SHP77 (cell line): ENCODE measurements at places on chromosomes 1 and 21.

GRCh38 chr21:36260802-36261201 lies 59.2 kb upstream of the MORC3 start:
- no peak for DNase-seq

- peak; percentile 17 for DNase-seq
These were observed 19.6 kb upstream of the ZNF648 start for GRCh38 chr1:182080955-182081582.

DNA sequence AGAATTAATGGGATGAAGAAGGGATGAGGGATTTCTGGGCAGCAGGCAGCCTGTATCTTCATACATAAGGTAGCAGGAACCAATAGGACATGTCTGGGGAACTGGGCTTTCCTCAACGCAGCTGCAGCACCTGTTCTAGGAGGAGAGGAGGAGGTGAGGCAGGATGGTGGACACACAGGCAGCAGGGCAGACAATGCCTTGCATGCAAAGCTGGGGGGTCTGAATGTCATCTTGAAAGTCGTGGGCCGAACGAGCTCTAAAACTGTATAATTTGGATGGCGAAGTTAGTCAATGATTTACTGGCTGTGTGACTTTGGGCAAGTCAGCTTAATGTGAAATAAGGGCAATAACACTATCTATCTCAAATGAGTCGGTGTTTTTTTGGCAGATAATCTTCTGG lies 124.4 kb downstream of the BEND5 start:
- no peak for DNase-seq

DNA sequence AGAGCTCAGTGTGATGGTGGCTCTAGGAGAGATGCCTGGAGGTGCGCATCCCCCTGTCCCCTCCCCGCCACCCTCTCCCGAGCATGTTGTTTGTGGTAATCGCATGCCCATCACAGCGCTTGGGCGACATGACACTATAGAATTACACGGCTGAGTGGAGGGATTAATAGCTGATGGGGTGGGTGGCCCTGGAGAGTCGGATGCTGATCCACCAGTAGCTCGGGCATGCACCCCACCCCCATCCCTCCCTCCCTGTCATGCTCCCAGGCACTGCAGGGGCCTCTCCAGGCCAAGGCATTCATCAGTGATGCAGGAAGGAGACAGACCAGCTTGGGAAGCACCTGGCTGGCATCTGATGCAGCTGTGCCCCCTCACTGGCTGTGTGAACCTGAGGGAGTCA lies 159.0 kb upstream of the IGSF21 start:
- DNase-seq: no peak

DNA sequence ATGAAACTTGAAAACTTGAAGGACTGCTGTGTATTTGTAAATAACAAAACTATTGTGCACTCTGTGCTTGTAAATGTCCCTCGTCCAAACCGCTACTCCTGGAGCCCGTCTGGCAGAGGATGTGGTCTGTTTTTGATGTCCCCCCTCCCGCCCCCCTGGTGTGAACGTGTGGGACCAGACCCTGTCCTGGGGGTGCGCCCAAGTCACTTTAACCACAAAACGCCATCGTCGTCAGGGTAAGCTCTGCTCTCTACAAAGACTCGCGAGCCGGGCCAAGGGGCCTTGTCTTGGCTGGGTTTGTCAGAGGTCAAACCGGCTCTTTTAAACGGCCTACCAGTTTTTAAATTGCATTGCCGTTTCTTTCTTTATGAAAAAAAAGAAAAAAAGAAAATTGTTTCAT lies 87.4 kb upstream of the TMEM51 start:
- DNase-seq: no peak

DNA sequence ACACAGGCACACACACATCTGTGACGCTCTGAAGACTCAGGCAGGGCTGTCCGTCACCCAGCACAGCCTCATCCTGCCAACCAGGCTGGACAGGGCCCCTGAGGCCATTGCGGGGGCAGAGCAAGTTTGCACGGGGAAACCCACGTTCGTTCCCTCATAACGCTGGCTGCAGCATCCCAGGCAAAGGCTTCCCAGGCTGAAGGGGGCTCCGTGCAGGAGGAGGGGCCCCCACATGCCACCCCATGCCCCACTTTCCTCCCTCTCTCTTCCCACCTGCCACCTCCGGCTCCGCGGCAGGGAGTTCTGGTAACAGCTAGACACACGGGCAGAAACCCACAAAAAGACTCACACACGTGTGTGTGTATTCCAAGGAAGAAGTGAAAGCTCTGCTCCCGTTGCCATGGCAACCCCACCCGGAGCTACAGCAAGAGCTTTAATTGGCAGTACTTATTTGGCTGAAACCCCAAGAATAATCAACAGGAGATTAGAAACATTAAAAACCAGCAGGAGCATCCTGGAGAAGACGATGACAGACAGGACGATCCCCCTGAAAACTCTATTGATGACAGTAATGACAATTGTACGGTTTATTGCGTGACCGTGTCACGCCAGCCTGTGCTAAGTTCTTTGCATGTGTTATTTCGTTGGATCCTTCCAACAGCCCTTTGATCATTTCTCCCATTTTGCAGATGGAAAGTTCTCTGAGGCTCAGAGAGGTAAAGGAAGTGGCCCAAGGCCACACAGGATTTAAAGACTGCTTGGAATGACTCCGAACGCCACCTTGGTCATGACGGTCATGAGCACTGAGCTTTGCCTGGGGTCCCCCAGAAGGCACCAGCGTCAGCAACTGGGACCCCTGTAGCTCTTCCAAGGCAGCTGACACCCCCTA lies 247.1 kb downstream of the NPHP4 start:
- DNase-seq: no peak

- no peak for DNase-seq
These were observed 93.0 kb downstream of the SPATA46 start for GRCh38 chr1:162283657-162284056.

GRCh38 chr1:178030467-178030866 lies 60.6 kb upstream of the SEC16B start:
- no peak for DNase-seq

- no peak for DNase-seq
These were observed 50.3 kb downstream of the CAPN9 start for GRCh38 chr1:230797376-230797920.

DNA sequence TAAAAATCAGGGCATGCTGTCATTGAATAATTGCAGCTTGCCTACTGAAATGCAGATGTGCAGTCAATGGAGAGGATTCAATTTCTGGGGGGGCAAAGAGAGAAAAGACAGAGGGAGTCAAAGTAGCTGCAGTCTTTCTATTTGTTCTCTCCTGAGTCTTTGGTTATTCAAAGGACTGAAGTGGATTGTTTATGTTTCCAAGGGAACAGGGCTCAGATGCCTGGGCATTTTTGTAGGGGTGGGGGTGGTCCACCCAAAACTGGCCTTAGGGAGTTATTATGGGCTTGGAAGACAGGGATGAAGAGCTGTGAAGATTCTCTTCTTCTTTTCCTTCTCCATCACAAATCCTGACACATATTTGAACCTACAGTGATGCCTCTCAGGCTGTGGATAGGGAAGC lies 408.8 kb upstream of the DAB1 start:
- no peak for DNase-seq

DNA sequence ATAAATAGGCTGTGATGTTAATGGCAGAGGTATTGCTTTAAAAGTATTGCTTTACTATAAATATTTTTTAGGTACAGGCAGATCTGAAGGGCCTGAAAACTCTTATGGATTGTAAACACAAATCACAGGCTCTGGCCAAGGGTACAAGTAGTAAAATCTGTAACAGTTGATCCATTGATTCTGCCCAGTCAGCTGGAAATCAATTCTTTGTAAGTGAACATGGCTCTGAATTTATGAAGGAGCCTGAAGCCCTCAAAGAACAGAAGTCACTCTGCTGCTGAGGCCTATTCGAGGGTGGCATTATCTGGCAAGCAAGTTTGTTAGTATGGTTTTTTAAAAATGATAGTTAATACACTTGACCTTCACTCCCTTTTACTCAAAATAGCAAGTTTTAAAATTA lies 834.0 kb upstream of the TMPRSS15 start:
- DNase-seq: no peak

GRCh38 chr1:15174615-15174983 lies 21.1 kb downstream of the TMEM51 start:
- DNase-seq: no peak

DNA sequence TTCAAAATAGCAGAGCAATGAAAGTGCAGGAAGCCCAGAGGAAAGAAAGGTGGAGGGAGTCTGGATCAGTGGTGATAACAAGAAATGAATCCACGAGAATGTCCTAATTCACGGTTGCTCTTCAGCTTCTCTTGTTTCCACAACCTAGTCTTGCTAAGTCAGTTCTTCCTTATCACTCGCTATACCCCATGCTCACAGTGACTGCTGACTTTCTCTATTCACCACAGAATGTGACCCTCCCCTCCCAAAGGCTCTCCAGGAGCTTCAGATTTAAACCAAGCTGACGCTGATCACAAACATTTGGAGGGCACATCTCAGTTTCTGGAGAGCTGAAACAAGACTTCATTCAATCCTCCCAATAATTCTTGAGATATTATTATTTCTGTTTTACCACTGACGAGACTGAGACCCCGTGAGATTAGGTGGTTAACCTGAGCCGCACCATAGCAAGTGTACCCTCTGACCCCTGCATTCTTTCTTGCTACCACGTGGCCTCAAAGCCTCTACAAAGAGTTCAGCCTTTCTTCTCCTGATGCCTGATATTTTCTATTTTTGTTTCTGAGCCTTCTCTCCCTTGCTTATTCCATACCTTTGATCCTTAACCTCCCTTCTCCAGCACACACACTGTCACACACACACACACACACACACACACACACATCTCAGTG lies 10.7 kb upstream of the CCN1 start:
- DNase-seq: no peak

- DNase-seq: peak; percentile 5
These were observed 55.0 kb upstream of the SYT6 start for GRCh38 chr1:114208714-114209113.

DNA sequence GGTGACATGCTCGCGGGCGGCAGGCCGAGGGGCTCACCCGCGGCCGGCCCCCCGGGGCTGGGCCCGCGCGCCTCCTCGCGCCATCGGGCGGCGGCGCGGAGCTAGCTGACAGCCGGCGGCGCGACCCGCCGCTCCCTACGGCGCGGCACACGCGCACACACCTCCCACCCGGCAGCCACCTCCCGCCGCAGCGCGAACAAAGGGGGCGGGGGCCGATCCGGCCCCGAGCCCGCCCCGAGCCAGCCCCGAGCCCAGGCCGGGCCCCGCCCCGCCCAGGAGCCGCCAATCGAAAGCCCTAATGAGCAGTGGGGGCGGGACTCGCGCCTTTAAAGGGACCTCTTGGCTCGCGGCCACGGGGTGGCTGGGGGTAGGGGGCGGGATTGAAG lies at the start of gene KIF21B:
Gene KIF21B, minus strand, starts transcription at position 198 of the 386 bp plus-strand sequence. CDS start 331 bp downstream, outside the sequence.
- peak; percentile 63 for DNase-seq

GRCh38 chr21:22900490-22900889 lies 1902.3 kb downstream of the NCAM2 start:
- DNase-seq: no peak

- no peak for DNase-seq
These were observed 6.9 kb upstream of the GPR153 start for GRCh38 chr1:6267686-6268322.

DNA sequence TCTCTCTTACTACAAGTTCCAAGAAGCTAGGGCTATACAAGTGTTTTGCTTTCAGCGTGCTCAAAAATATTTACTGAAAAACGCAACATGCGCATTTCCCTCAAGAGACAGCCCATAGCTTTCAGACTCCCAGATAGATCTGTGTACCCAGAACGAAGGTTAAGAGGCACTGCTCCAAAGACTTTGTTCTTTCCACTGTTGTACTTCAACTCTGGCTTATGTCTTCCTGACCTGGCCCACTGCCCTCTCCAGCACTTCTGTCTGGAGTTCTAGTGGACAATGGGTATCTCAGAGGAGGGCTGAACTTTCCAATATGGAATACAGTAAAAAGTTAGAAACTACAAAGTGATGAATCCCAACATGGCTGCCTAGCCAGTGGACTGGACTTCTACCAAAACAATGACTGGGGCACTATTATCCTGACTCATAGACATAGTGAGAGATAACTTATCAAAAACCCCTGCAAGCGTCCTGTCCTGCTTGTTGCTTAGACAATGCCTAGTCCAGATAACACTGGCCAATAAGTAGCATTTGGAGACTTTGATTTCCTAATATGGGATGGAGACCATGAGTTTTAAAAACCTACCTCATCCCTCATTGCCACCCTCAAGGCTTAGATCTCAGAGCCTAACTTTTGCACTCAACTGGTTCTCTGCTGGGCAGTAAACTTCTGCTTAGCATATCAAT lies 8.8 kb upstream of the ADAR start:
- no peak for DNase-seq

DNA sequence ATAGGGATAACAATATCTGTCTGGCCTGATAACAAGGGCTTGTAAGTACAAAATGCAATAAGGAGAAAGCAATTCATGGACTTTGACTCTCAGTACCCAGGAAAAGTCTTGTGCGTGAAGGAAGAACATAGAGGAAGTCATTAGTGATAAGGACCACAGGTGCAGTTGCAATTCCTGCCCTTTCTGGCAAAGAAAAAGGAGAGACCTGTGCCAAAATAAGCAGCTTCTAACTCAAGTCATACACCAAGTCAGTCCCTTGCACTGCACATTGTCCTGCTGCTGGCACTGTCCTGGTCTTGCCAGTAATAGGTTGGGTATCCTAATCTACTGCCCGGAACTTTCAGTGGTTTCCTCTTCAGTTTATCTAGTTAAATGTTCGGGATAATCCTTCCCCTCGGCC lies 14.8 kb upstream of the SOD1 start:
- no peak for DNase-seq

DNA sequence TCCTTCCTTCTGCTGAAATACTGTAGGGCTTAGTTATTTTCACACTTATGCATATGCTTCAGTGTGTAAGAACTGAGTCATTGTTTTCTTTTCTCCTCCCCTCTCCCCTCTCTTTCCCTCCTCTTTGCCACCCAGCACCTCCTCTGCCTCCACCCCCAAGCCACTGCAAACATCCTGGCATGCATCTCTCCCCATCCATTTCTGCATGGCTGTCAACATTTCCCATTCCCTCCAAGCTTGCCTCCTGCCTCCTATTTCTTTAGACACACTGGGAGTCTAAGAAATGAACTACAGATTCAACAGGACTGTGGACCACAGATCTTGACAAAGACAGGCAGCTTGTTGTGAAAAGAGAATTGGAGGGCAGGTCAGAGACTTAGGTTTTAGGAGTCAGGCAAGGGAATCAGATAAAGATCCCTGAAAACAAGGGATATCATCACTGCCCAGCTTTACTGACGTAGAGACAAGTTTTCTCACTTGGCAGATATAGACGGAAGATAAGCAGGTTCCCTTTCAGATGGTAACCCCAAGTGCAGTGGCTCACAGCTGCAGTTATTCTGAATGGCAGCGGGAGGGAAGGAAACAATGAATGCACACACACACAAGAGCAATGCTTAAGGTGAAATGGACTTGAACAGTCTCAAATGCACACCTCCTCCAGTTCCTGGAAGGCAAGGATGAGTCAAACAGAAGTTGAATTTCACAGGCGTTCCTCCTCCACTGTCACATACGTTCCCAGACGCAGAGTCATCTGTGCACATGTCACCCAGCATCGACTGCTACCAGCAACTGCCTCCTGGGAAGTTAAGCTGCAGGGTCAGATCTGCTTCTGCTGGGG lies 56.1 kb downstream of the HIVEP3 start:
- no peak for DNase-seq

GRCh38 chr1:205585835-205586785 lies 45.7 kb downstream of the ELK4 start:
- no peak for DNase-seq
